ENCODE measurements at places on chromosomes 4 and X. TPM values are rescaled to one million over a fixed set of nuclear protein-coding genes. Genes with fewer than 3 reads are reported as not detected.
A peak's percentile ranks its signal among the peaks of the same experiment; 100 is the strongest.

DNA sequence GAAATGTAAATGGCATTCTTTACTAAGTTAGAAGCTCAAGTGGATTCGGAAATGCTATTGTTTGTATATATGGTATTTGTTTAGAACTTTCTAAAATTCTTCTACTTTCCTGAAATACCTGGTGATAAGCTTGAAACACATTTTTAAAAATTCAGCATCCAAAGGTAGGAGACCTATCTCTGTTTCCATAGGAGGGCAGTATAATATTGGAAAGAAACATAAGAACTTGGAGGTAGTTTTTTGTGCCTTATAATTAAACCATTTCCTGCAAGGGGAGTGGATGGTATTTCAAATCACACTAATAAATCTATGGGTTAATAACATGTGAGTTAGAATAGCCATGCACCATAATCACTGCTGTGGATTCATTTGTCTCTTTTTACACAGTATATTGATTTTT lies 217.4 kb upstream of the AADAT start:
- H3K4me3 ChIP-seq: no peak overlapping the region
- no peak for DNase-seq
- no peaks in the 10 kb centered on the region for H3K27me3 ChIP-seq
- no peak overlapping the region for H3K27ac ChIP-seq
- H3K4me1 ChIP-seq: no peaks in the 10 kb centered on the region
- no peaks in the 10 kb centered on the region for H3K36me3 ChIP-seq

- H3K36me3 ChIP-seq: no peaks in the 10 kb centered on the region
- no peak for DNase-seq
- no peak overlapping the region for H3K4me3 ChIP-seq
- H3K4me1 ChIP-seq: no peaks in the 10 kb centered on the region
- no peaks in the 10 kb centered on the region for H3K27me3 ChIP-seq
Observed at GRCh38 chr4:72186714-72187113, 154.9 kb downstream of the NPFFR2 start.

- peaks cover 56% of the 10 kb centered on the region for H3K36me3 ChIP-seq
- H3K27me3 ChIP-seq: peaks cover 3% of the 10 kb centered on the region
- peak overlapping the region; percentile 99 for H3K27ac ChIP-seq
- peaks cover 21% of the 10 kb centered on the region for H3K4me1 ChIP-seq
- H3K4me3 ChIP-seq: peak overlapping the region; percentile 94
- DNase-seq: peak; percentile 66
Observed at GRCh38 chrX:12973561-12974304, 1.2 kb upstream of the TMSB4X start.

GRCh38 chrX:53321230-53321942 lies 40.0 kb upstream of the IQSEC2 start:
- peak; percentile 14 for DNase-seq
- no peak overlapping the region for H3K27ac ChIP-seq
- H3K36me3 ChIP-seq: no peaks in the 10 kb centered on the region
- H3K4me3 ChIP-seq: peak overlapping the region; percentile 44

DNA sequence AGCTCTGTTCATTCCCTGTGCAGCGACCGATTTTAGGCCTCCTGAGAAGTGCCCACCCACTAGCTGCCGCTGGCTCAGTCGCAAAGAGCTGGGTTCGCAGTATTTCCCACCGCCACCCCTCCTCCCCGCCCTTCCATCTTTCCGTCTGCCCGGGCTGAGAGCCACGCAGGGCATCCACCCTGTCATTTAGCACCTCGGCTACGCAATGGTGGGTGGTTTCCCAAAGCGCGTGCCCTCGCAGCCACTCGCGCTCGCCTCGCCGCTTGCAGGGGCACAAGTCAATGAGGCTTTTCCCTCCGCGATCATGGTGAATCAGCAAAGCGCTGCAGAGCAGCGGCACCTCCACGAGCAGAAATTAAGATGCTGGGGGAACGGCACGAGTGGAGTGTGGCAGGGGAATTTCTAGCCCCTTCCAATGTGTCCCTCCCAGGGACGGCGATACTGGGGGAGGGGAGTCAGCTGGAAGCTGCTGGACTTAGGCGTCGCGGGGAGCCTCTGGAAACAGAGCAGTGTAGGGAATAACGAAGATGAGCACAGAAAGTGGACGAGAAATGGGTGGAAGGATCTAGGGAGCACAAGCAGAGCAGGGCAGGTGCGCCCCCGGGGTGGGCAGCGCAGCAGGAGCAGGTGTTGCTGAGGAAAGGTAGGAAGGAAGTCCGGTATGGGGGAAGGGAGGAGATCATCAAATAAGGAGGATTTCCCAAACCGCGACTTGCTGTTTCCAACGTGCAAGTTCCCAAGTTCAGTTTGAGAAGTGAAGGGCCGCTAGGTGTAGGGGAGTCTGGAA lies 2.4 kb upstream of the PTCHD1 start:
- no peak overlapping the region for H3K4me3 ChIP-seq
- peaks cover 32% of the 10 kb centered on the region for H3K27me3 ChIP-seq
- no peaks in the 10 kb centered on the region for H3K36me3 ChIP-seq
- no peak overlapping the region for H3K27ac ChIP-seq

DNA sequence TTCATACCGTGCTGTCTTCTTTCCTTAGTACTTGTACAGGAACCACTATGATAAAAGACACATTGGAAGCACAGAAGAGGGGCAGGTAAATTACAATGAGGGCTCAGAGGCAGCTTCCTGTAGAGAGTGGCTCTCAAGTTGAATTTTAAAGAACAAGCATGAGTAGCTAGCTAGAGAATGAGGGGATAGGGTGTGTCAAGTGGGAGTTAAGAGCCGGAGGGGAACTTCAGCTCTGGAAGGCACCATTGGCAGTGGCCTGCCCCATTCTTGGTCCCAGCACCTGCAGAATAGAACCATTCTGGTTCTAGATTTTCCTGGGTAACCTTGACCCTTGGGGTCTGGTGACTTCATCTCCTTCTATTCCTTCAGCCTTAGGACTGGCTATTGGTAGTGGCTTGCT lies 34.0 kb upstream of the JADE1 start:
- H3K27ac ChIP-seq: no peak overlapping the region
- H3K27me3 ChIP-seq: peaks cover 2% of the 10 kb centered on the region
- peaks cover 4% of the 10 kb centered on the region for H3K4me1 ChIP-seq

- no peak overlapping the region for H3K4me3 ChIP-seq
- DNase-seq: no peak
- H3K27me3 ChIP-seq: no peaks in the 10 kb centered on the region
Observed at GRCh38 chr4:144507311-144508101, 138.4 kb upstream of the HHIP start.

DNA sequence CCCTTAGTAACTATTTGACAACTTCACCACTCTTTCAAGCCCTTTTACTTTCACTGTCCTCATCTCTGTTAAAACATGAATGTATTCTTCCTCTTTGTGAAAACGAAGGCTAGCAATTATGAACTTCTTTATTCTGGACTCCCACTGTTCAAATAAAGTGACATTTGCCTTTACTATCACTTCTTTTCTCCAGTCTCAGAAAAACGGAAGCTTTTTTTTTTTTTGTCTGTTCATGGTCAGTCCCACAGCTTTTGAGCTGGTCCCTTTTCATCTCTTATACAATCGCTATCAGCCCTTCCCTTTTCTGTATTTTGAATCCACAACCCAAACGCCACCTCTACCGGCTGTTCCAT lies 327.7 kb downstream of the DKK2 start:
- no peaks in the 10 kb centered on the region for H3K4me1 ChIP-seq
- no peak for DNase-seq
- H3K4me3 ChIP-seq: no peak overlapping the region

GATA1 gene
- total RNA-seq: not detected

USP51 gene
- total RNA-seq: 2.1 TPM

INPP4B gene
- 64.9 TPM for total RNA-seq

KLB gene
- total RNA-seq: not detected

GABRA4 gene
- total RNA-seq: not detected

Measured in activated CD4-positive, alpha-beta memory T cell treated with anti-CD3 and anti-CD28 coated beads for 36 hours (primary cell).